Progenitor cell of endocrine pancreas (in vitro differentiated cells): ENCODE measurements at places on chromosomes 2 and 18. TPM values are rescaled to one million over a fixed set of nuclear protein-coding genes. Genes with fewer than 3 reads are reported as not detected.

DNA sequence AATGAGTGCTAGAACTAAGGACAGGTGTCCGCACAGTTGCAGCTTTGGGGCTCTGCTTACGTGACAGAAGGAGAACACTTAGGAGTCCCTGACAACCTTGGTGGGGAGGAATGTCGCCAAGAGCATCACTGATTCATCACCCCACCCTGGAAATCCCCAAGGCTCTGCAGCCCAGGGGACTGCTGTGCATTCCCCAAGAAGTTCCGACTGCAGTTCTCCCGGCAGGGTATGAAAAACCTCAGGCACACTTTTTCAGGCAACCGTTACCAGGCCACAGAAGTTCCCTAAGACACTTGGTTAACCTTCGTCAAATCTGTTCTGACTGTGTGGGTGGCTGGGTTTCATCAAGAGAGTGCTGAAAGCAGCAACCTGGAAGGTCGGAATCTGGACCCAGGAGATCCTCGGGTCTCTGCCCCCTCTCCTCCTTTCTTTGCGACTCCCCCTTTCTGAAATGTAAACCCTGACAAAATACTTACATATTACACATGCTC, 192.1 kb upstream of the CXCR4 start:
- H3K27me3 ChIP-seq = peaks cover 6% of the 10 kb centered on the region
- H3K36me3 ChIP-seq = no peaks in the 10 kb centered on the region
- H3K27ac ChIP-seq = no peak overlapping the region
- no peak for DNase-seq
- H3K4me3 ChIP-seq = no peak overlapping the region

GRCh38 chr2:8438476-8438875, 243.4 kb upstream of the ID2 start:
- no peaks in the 10 kb centered on the region for H3K36me3 ChIP-seq
- no peak for DNase-seq
- no peak overlapping the region for H3K4me3 ChIP-seq
- peaks cover 12% of the 10 kb centered on the region for H3K4me1 ChIP-seq

GRCh38 chr18:21115519-21116411, 4.2 kb upstream of the ROCK1 start:
- H3K4me3 ChIP-seq = no peak overlapping the region
- no peak for DNase-seq
- H3K36me3 ChIP-seq = no peaks in the 10 kb centered on the region
- peaks cover 4% of the 10 kb centered on the region for H3K4me1 ChIP-seq

DNA sequence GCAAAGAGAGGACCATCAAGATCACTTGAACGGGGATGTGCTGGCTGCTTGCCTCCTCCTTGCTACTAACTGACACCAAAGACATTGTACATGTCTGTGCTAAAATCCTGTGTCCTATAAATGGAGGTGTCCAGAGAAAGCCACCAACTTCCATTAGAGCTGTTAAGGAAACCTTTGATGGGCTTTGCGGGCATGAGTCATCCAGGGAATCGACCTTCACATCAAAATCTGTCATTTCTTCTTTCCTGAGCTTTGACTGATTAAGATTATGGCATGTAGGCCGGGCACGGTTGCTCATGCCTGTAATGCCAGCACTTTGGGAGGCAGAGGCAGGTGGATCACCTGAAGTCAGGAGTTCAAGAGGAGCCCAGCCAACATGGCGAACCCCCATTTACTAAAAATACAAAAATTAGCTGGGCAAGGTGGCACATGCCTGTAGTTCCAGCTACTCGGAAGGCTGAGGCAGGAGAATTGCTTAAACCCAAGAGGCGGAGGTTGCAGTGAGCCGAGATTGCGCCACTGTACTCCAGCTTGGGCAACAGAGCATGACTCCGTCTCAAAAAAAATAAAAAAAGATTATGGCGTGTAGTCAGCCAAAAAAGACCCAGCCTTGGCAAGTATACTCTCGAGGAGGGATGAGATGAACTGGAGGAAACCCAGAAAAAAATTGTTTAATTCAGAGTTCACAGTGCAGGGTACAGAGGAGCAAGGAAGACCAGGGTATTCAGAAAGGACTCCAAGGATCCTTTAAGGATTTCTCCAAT, 115.8 kb downstream of the CABLES1 start:
- no peak overlapping the region for H3K27ac ChIP-seq
- H3K4me3 ChIP-seq = no peak overlapping the region
- H3K4me1 ChIP-seq = no peaks in the 10 kb centered on the region
- no peaks in the 10 kb centered on the region for H3K27me3 ChIP-seq

DNA sequence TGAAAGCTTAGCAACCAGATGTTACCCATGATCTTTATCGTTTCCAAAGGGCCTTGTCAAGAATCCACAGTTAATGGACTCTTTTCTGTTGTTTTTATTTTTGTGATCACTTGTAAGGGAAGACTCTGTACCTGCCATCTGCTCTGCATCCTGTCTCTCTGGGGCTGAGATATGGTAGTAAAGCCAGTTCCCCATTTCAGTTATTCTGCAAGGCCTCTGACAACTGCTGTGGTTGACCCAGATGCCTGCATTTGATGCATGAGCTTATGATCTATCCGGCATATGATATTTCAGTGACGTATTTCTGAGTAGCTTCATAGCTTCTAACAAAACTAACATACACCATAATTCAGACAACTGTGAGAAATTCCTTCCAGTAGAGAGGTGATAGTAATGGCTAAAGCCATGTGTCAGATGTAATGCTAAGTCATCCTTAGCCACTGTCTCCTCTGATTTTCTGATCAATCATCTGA, 105.1 kb downstream of the TPO start:
- H3K4me3 ChIP-seq = no peak overlapping the region
- no peaks in the 10 kb centered on the region for H3K36me3 ChIP-seq
- peaks cover 4% of the 10 kb centered on the region for H3K4me1 ChIP-seq
- peaks cover 53% of the 10 kb centered on the region for H3K27me3 ChIP-seq
- no peak for DNase-seq

GRCh38 chr2:174611854-174612253, 14.2 kb upstream of the WIPF1 start:
- H3K4me1 ChIP-seq = peaks cover 23% of the 10 kb centered on the region
- no peak for DNase-seq
- H3K27me3 ChIP-seq = no peaks in the 10 kb centered on the region
- H3K4me3 ChIP-seq = no peak overlapping the region
- no peaks in the 10 kb centered on the region for H3K36me3 ChIP-seq

GRCh38 chr2:112866128-112866835, 29.7 kb upstream of the IL1B start:
- no peak overlapping the region for H3K27ac ChIP-seq
- no peak for DNase-seq
- H3K36me3 ChIP-seq = peaks cover 2% of the 10 kb centered on the region
- no peak overlapping the region for H3K4me3 ChIP-seq

GRCh38 chr18:39838831-39839230, 2116.2 kb upstream of the PIK3C3 start:
- H3K4me3 ChIP-seq = no peak overlapping the region
- no peak overlapping the region for H3K27ac ChIP-seq
- H3K36me3 ChIP-seq = no peaks in the 10 kb centered on the region
- peaks cover 25% of the 10 kb centered on the region for H3K4me1 ChIP-seq
- DNase-seq = no peak

GRCh38 chr18:79221136-79221535, 151.9 kb downstream of the ATP9B start:
- H3K27ac ChIP-seq = no peak overlapping the region
- no peaks in the 10 kb centered on the region for H3K27me3 ChIP-seq
- H3K4me3 ChIP-seq = no peak overlapping the region
- H3K36me3 ChIP-seq = peaks cover 10% of the 10 kb centered on the region

GRCh38 chr18:79763407-79763806, 34.3 kb upstream of the KCNG2 start:
- H3K4me3 ChIP-seq = no peak overlapping the region
- peaks cover 11% of the 10 kb centered on the region for H3K27me3 ChIP-seq
- H3K27ac ChIP-seq = no peak overlapping the region
- no peak for DNase-seq

GRCh38 chr18:11877497-11878135, 26.4 kb downstream of the CHMP1B start:
- H3K36me3 ChIP-seq = peaks cover 12% of the 10 kb centered on the region
- no peaks in the 10 kb centered on the region for H3K27me3 ChIP-seq
- H3K4me3 ChIP-seq = no peak overlapping the region
- peaks cover 4% of the 10 kb centered on the region for H3K4me1 ChIP-seq
- H3K27ac ChIP-seq = peak overlapping the region; percentile 52

GRCh38 chr18:33751613-33752221, 173.7 kb downstream of the ASXL3 start:
- DNase-seq = no peak
- no peaks in the 10 kb centered on the region for H3K36me3 ChIP-seq
- H3K27ac ChIP-seq = no peak overlapping the region
- H3K27me3 ChIP-seq = no peaks in the 10 kb centered on the region
- H3K4me1 ChIP-seq = peaks cover 6% of the 10 kb centered on the region

DNA sequence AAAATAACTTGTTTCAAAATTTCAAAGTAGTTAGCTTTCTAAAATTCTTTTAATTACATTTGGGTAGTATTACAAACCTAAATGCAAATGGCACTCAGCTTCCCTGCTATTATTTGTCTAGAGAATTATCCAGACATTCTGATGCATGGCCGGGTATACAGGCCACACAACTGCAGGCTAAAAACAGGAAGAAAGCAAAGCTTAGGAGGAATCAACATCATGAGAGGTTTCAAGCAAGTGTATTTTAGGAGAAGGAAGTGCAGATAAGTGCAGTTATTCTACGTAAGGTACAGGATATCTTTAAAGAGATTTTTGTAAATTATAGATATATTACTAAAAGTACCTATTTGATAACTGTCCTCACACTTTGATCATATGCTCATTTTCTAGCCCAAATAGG, 46.8 kb upstream of the RNU4ATAC start:
- no peak overlapping the region for H3K4me3 ChIP-seq
- no peak overlapping the region for H3K27ac ChIP-seq
- peaks cover 1% of the 10 kb centered on the region for H3K4me1 ChIP-seq
- H3K36me3 ChIP-seq = peaks cover 2% of the 10 kb centered on the region

- peaks cover 1% of the 10 kb centered on the region for H3K4me1 ChIP-seq
- peaks cover 66% of the 10 kb centered on the region for H3K27me3 ChIP-seq
- H3K4me3 ChIP-seq = no peak overlapping the region
- H3K36me3 ChIP-seq = no peaks in the 10 kb centered on the region
Observed at GRCh38 chr2:159902722-159903121, 104.7 kb upstream of the CD302 start.

- H3K4me1 ChIP-seq = no peaks in the 10 kb centered on the region
- no peak for DNase-seq
- H3K4me3 ChIP-seq = no peak overlapping the region
- H3K27me3 ChIP-seq = no peaks in the 10 kb centered on the region
Observed at GRCh38 chr2:25411753-25412152, 70.0 kb upstream of the DNMT3A start.

DNA sequence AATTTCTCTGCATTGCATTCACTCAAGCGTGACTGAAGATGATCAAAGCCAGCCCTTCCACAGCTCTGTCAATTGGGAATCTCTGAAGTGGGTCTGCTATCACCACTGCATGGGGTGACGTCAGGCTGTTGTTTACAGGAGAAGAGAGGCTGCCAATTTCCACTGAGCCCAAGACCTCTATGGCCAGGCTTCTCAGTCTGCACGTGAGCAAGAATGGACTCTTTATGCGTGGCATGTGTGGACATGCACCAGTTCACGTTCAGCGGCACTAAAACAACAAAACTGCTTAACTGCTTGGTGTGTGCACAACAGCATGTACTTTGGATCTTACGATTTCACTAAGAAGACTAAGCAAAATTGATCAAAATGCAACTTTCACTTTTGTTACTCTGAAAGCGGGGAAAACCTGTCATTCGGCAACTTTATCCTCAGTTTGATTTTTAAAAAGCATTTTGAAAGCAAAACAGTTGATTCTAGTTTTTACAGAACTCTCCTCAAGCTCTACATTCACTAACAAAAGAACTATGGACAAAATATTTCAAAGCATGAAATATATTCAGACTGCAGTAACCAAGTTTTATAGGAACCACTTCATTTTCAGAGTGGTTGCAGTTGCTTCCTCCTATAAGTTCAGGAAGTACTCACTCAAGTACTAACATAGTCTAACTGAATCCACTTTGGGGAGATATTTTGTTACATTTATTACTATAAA, 77.0 kb upstream of the SERTAD2 start:
- H3K36me3 ChIP-seq = no peaks in the 10 kb centered on the region
- H3K4me3 ChIP-seq = no peak overlapping the region
- no peak for DNase-seq

- no peaks in the 10 kb centered on the region for H3K36me3 ChIP-seq
- H3K4me3 ChIP-seq = no peak overlapping the region
- no peaks in the 10 kb centered on the region for H3K27me3 ChIP-seq
- no peak overlapping the region for H3K27ac ChIP-seq
- no peak for DNase-seq
Observed at GRCh38 chr2:181300600-181301291, 156.4 kb upstream of the ITGA4 start.

DNA sequence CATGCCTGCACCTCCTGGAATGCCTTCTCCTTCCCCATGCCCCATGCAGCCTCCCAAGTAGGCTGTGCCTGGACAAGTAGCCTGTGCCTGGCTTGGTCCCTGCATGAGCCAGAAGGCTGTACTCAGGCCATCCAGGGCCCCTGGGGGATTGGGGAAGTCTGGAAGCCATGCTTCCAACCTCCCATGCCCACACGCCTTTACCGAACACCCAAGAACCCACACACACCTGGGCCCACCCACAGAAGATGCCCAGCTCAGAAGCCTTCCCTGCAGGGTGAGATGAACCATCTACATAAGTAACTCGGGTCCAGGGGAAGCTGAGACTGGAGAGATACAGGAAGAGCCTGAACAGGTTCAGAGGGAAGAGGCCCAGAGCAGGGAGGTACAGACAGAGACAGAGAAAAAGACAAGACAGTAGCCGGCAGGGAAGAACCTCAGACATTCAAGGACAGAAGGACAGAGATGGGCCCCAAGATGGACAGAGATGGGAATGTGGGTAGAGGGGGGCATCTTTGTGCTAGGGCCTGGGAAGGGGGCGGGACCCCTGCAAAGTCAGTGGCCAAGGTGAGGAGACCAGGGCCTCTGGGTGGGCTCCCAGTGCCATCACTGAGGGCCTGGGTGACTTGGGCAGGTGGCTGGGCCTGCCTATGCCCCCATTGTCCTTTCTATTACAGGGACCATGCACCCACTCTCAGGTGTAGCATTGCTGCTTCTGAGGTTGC, 4.3 kb downstream of the BIN1 start:
- H3K27ac ChIP-seq = peak overlapping the region; percentile 83
- H3K36me3 ChIP-seq = no peaks in the 10 kb centered on the region
- no peaks in the 10 kb centered on the region for H3K27me3 ChIP-seq
- peaks cover 30% of the 10 kb centered on the region for H3K4me1 ChIP-seq

DNA sequence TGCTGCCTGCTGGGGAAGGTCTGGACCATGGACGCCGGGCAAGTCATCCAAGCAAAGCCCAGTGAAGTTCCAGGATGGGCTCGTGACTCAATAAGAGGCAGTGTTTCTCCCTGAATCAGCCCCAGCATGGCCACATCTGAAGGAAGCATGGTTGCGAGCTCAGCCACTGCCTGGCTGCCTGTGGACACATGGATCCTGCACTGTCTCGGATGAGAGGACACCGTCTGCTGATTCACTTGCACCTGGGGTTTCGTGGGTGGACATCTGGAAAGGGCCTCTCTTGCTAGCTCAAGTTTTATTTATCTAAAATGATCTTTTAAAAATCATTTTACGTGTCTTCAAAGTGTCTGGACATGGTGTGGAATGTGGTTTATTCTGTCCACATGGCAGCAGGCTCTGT, 224.8 kb upstream of the FN1 start:
- H3K4me1 ChIP-seq = peaks cover 12% of the 10 kb centered on the region
- peaks cover 3% of the 10 kb centered on the region for H3K36me3 ChIP-seq
- H3K4me3 ChIP-seq = no peak overlapping the region

KCNJ3 gene
- 9.6 TPM in 2 replicates for total RNA-seq

MBP gene
- total RNA-seq = 38.4 and 39.0 TPM in 2 replicates

KIF5C gene
- 26.8 and 27.3 TPM in 2 replicates for total RNA-seq

MATN3 gene
- total RNA-seq = 2.5 and 3.1 TPM in 2 replicates

FEV gene
- total RNA-seq = 13.5 and 15.6 TPM in 2 replicates
